ENCODE measurements at places on chromosomes 5 and 9. TPM values are rescaled to one million over a fixed set of nuclear protein-coding genes. Genes with fewer than 3 reads are reported as not detected.

GRCh38 chr9:91678807-91679580 lies 255.4 kb upstream of the NFIL3 start:
- no peak for DNase-seq

The IPO11 gene
- 27.6 TPM for total RNA-seq

GRCh38 chr9:72203205-72203803 lies 54.1 kb downstream of the GDA start:
- no peak for DNase-seq

The PTGR1 gene
- total RNA-seq = 66.2 TPM

GRCh38 chr9:137044502-137045177 lies 1.3 kb downstream of the NPDC1 start:
- DNase-seq = peak; percentile 68

The NRG2 gene
- 2.8 TPM for total RNA-seq

The PTGS1 gene
- not detected for total RNA-seq

- no peak for DNase-seq
Measured at GRCh38 chr9:111414406-111414805, 69.8 kb downstream of the ECPAS start.

The SURF4 gene
- 417 TPM for total RNA-seq

The NDUFA8 gene
- 44.8 TPM for total RNA-seq

The PIP5KL1 gene
- not detected for total RNA-seq

DNA sequence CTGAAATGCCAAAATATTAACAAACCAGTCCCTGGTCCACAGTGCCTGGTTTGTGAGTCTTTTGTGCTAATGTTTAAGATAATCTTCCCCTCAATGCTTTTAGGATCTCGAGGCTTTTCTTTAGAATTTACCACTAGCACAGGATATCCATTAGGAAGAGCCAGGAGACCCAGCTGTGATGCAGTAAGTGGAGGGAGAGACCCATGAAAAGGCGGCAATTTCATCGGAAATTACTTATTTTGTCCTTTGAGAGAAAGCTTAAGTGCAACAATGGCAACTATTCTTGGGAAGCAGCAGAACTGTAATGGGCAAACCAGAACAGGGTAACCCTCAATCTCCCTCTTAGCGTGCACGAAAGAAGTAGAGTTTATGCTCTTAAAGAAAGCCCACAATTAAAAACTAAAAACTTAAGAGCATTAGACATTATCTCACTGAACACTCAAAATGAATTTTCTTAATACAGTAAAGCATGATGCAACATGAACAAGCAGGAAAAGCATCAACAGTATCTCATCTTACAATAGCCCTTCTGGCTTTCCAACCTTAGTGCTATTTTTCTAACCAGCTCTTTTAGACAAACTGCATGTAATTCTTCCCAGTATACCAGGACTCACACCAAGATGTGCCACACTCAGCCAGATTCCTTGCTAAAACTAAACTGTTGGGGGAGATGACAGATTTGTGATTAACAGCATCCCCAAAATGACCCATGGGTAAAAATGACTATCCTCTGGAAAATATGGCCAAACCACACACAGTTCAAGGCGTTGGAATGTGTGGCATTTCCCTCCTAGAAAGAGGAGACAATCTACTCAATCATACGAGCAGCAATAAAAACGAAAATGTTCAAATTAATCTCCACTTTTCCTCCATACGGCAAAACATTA lies 36.4 kb downstream of the PWWP2A start:
- DNase-seq = peak; percentile 69

All from MG63 (cell line).